ENCODE measurements at places on chromosomes 11 and 22.

GRCh38 chr22:38733329-38733723 is 22.5 kb downstream of the SUN2 start:
- no peak for DNase-seq

- no peak for DNase-seq
Observed at GRCh38 chr11:104625246-104625645, 273.0 kb downstream of the CASP12 start.

GRCh38 chr22:41787331-41787730 is 13.1 kb upstream of the CCDC134 start:
- DNase-seq: no peak

GRCh38 chr11:69551963-69552362 is 70.5 kb downstream of the LINC01488 start:
- DNase-seq: no peak

DNA sequence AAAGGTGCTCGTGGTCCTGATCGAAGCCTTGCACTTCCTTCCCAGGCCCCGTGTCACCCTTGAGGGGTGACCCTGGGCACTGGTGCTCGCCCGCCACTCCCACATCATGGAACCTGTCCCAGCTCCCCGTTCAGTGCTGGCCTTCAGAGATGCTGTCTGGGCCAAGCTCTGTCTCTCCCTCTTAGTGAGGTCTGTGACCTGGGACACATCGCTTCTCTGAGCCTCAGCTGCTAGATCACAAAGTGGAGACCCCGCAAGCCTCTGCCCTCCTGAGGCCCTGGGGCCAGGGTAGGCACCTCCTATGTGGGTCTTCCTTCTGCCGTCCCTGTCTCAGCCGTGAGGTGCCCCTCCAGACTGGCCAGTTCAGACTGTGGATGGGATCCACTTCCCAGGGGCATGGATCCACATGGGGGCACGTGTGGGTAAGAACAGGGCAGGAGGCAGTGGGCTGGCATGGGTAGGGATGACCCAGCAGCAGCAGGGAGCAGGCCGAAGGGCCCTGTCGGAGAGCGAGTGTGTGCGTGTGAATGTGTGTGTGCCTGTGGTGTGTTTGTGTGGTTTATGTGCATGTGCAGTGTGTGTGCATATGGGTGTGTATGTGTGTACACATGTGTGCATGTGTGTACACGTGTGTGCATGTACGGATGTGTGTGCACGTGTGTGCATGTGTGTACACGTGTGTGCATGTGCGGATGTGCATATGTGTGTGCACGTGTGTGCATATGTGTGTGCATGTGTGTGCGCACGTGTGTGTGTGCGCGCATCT is 1073.7 kb downstream of the BRD1 start:
- DNase-seq: no peak

- no peak for DNase-seq
Observed at GRCh38 chr11:9077164-9077563, 14.2 kb downstream of the SCUBE2 start.

GRCh38 chr11:96102664-96103078 is 178.8 kb upstream of the MTMR2 start:
- no peak for DNase-seq

GRCh38 chr11:78664636-78665035 is 90.0 kb upstream of the NARS2 start:
- no peak for DNase-seq

DNA sequence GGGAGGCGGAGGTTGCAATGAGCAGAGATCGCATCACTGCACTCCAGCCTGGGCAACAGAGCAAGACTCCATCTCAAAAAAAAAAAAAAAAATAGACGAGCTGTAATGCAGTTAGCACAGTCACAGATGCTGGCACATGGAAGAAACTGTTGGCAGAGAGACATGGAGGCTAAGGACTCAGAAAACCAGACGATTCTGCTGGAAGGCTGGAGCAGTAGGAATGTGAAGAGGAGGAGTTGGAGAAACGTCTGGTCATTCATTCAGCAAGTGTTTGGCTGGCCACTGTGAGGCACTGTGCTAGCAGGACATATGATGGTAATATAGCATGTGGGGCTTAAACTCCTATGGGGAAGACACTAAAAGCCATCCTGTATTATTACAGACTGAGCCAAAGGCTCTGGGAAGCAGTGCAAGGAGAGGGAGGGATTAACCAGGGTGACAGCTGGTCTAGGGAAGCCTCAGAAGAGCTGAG is 5.0 kb downstream of the UQCR10 start:
- no peak for DNase-seq
